ENCODE measurements at places on chromosomes 12 and 14.
A peak's percentile ranks its signal among the peaks of the same experiment; 100 is the strongest.

GRCh38 chr14:71465316-71465715 is 466.9 kb upstream of the RGS6 start:
- no peak for DNase-seq

- no peak for DNase-seq
Observed at GRCh38 chr14:69617796-69618195, 6.4 kb downstream of the SUSD6 start.

GRCh38 chr14:102144914-102145313 is 5.2 kb downstream of the WDR20 start:
- no peak for DNase-seq

DNA sequence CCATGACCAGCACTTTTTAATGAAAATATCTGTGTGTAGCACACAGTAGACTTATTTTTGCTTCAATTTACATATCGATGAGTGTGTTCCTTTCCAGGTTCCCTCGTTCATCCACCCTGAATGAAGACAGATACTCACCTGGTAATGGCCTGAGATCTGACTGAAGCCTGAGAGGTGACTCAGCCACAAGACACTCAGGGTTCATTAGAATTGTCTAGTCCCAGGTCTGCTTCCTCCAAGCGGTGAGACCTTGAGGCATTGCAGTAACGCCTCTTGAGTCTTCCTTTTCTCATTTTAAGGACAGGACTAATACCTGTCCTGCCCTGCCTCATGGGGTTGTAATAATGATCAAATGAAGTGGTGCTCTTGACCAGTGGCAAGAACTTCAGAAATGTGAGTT is 11.5 kb upstream of the KCNK13 start:
- no peak for DNase-seq

- no peak for DNase-seq
Observed at GRCh38 chr12:113173081-113173698, 12.1 kb downstream of the DDX54 start.

GRCh38 chr14:96108061-96108795 is 69.1 kb downstream of the C14orf132 start:
- no peak for DNase-seq

DNA sequence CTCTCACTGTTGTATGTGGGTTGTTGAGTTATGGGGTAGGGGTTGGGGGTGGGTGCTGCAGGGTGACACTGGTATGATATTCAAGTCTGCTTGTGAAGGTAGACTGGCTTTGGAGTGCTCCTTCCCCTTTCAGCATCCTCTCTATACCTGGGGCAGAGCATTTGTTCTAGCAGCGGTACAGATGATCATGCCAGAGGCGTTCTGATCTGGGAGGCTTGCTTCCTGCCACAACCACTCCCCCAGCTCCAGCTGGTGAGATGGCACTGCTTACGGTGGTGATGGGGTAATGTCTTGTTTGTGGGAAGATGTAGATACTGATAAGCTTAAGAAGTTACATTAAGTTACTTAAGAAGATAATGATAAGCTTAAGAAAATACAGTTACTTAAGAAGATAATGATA is 131.8 kb downstream of the ERC1 start:
- peak; percentile 11 for DNase-seq

DNA sequence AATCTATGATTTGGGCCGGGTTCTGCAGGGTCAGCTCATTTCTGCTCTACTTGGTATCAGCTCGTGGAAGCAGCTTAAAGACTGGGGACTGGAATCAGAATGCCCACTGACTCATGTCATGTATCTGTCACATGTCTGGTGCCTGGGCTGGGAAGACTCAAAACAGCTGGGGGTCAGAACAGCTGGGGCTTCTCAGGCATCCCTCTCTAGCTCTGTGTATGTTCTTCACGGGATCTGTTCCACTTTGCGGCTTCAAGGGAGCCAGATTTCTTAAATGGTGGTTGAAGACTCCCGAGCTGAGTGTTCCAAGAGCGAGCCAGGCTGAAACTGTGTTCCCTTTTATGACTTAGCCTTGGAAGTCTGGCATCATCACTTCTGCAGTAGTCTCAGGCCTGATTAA is 11.9 kb downstream of the AEBP2 start:
- DNase-seq = no peak

- no peak for DNase-seq
Observed at GRCh38 chr14:20732477-20732876, 13.2 kb upstream of the EDDM3A start.

GRCh38 chr12:102992297-102992696 is 34.8 kb downstream of the ASCL1 start:
- DNase-seq = no peak

- no peak for DNase-seq
Observed at GRCh38 chr12:25495331-25496097, 57.6 kb downstream of the LMNTD1 start.

DNA sequence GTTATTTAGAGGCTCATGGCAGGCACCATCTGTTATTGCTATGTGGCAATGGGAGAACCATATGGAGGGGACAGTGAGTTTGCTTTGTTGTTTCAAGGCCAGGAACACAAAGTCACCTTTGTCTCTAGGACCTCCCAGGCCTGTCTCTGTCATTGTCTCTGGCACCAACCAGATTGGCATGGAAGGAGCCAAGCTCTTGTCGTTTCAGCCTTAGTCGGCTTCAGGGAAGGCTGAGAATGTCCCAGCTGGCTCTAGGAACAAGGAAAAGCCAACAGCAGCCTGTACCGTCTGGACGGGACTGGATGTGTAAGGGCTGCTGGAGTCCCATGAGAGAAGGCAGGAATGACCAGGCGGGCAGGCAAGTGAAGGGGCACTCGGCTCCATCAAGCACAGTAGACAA is 29.2 kb downstream of the RPH3A start:
- no peak for DNase-seq

DNA sequence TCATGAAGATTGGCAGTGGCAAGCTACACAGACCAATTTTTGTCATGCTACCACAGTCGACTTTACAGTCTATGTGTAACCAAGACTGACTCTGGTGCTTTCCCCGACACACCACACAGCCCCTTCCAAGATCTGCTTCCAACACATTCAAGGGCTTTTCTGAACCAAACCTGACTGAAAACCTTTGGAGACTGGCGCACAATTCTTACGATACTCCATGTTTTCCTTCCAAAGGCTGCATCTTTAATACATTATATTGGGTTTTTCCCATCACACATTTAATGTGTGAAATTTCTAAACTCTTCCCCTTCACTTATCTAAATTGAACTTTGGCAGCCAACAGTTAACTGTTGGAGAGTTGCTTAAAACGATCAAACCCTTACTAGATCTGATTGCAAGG is 127.7 kb upstream of the SOX5 start:
- no peak for DNase-seq

Measured in stimulated activated CD8-positive, alpha-beta memory T cell treated with anti-CD3 and anti-CD28 coated beads, Interleukin-15, amount 100 ng/mL, for 4 hours (primary cell).